ENCODE measurements at places on chromosomes 6 and 20.

GRCh38 chr6:11367638-11368199, 135.3 kb upstream of the NEDD9 start:
- DNase-seq, result no peak

DNA sequence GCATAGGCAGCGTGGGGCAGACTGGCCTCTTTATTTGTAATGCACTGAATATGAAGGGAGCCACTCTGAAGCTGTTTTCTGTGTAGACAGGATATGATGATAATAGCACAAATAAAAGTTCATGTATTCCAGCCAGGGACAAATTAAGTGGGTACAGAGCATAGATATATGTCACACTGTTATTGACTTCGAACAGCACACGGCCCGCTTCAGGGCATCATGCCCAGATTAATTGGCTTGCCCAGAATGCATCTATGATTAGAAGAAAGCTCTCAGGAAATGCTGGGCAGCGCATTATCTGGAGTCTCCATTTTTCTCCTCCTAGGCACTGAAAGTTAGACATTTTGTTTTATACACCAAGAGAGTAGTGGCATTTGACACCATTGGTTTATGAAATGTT, 26.3 kb upstream of the SASH1 start:
- no peak for DNase-seq

DNA sequence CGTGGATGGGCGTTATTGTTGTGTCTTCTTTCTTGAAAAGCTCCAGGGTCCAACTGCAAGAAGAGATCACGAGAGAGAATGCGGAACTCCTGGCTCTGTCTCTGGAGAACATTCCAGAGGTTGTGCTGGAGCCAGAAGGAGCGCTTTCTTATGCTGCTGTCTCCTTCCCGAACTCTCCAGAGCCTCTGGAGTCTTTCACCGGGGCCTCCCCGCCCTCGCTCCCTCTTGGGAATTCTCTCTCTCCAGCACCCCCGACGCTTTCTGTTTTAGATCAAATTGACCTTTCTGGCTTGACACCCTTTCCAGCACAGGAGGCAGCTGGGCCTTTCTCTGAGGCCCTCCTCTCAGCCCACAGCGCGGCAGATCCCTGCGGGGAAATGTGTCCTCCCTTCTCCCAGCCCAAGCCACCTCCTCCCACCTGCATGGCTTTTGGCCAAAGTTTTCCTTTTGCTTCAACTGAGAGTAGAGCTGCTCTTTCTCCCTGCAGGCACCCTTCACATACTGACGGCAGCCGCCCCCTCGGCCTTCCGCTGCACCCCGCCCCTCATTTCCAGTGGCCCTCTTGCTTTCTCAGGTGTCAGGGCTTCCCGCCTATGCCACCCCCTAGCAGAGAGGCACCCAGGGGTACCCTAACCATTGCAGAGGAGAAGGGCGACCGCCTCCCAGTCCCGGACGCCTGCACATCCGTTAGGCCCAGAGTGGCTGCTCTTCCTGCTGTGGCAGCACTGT, 6.6 kb upstream of the CCR6 start:
- DNase-seq, result no peak

- DNase-seq, result no peak
These were observed 46.9 kb downstream of the MMUT start for GRCh38 chr6:49416195-49416594.

DNA sequence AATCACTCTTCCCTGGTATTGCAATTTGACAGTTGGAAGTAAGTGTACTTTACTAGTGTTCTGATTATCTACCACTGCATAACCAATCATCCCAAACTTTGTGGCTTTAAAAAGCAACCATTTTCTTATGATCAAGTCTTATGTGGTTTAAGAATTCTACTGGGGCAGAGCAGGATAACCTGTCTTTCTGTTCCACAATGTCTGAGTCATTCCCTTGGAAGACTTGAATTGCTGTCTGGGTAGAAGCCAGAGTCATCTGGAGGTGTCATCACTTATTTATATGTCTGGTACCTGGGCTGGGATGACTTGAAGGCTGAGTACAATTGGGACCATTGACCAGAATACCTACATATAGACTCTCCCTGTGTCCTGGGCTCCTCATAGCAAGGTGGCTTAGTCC, 644.3 kb downstream of the HDGFL1 start:
- DNase-seq, result no peak

- no peak for DNase-seq
These were observed 39.2 kb upstream of the CLDN20 start for GRCh38 chr6:155224618-155225017.
